AG09309 (cell line): ENCODE measurements at places on chromosomes 13 and 19.

- DNase-seq: no peak
Observed at GRCh38 chr13:74533226-74533625, 399.0 kb upstream of the KLF12 start.

DNA sequence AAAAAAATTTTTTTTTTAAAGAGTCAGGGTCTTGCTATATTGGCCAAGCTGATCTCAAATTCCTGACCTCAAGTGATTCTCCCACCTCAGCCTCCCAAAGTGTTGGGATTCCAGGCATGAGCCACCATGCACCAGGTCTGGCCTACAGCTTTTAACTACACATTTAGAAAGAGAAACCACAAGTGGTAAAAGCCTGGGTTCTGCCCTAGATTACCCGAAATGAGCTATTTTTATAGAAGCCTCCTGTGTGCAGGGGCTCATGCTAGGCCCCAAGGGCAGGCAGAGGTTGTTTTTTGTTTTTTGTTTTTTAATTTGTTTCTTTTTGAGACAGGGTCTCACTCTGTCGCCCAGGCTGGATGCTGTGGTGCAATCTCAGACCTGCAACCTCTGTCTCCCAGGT lies 14.0 kb upstream of the MYADM start:
- DNase-seq: no peak

DNA sequence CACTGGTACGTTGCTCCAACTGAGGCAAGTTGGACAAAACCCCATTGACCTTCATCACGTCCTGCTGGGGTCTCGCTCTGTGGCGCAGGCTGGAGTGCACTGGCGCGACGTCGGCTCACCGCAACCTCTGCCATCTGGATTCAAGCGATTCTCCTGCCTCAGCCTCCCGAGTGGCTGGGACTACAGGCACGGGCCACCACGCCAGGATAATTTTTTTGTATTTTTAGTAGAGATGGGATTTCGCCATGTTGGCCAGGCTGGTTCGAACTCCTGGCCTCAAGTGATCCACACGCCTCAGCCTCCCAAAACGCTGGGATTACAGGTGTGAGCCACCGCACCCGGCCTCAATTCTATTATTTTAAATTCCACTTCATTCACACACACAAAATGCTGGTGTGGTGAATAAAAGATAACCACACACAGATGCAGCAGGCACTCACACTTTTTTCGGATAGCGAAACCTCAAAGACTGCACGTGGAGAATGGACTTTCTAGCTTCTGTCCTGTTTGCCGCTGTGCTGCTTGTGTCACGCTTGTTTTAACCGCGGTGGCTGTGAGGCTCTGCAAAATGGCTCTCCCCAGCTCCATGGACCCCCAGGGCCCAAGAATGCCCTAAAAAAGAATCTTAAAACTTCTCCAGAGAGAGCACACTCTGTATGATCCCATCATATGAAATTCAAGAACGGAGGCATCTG lies 58.4 kb downstream of the COL4A1 start:
- DNase-seq: no peak

GRCh38 chr13:97116754-97117153 lies 105.4 kb upstream of the MBNL2 start:
- DNase-seq: no peak

DNA sequence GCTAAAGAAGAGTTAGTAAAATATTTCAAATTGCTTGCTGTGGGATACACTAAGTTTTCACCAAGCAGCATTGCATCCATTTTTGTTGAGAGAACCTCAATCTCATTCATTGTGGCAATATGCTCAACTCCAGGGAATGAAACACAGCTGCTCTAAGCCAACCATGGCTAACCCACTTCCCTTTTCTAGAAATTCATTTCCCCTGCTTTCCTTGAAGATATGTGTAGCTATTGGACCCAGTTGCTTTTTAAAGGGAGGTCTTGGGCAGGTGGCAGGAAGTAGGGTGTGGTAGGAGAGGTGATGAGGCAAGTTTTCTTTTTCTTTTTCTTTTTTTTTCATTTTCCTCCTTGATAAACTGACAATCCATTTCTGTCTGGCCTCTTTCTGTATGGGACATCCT lies 452.2 kb downstream of the FGF14 start:
- no peak for DNase-seq

GRCh38 chr13:40626561-40626960 lies 39.9 kb downstream of the FOXO1 start:
- DNase-seq: no peak

- DNase-seq: no peak
Observed at GRCh38 chr19:38569368-38569983, 48.3 kb downstream of the MAP4K1 start.
